ENCODE measurements at places on chromosomes 12 and 14.

- no peak for DNase-seq
Measured at GRCh38 chr12:115474539-115475353, 790.8 kb upstream of the TBX3 start.

- no peak for DNase-seq
Measured at GRCh38 chr12:106633451-106633823, 50.6 kb downstream of the RFX4 start.

- DNase-seq = no peak
Measured at GRCh38 chr12:52010152-52010622, 3.4 kb downstream of the TAMALIN start.

DNA sequence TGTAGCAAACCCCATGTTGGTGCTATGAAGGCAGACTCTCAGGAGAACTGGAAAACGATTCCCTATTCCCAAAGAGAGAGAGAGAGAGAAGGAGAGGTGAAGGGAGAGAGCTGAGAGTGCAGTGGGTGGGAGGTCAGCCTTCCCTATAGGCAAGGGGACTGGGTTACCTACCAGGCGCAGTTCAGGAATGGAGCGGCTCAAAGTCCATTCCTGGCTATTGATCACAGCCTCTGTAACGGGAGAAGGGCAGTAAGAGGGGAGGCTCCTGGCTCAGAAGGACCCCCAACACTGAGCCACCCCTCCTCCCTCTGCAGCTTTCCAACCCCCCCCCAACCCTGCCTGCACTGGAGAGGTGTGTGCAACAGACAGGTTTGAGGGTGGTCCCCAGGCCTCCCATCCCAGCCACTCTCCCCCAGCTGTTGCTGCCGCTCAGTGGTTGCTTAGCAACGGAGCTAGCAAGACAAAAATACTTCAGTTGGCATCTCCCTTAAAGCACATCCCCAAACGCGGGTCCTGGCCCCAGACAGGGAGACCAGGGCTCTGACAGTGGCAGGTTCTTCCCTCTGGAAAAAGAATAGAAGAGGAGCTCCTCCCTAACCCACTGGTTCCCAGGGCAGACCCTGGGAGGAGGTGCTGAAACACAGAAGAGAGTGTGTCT is 3.2 kb downstream of the AGAP2 start:
- no peak for DNase-seq

DNA sequence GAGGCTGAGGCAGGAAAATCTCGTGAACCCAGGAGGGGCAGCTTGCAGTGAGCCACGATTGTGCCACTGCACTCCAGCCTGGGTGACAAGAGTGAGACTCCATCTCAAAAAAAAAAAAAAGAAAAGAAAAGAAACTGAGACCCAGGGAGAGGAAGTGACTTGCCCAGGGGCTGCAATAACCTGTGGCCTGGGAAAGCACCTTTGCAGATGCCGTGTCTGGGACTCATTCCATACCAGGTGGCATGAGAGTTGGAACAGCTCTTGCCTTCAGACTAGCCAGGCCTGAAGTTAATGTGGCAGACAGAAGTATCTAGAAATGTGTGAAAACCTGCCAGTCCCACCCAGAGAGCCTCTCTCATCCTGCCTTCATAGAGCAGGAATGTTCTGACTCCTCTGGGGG is 65.4 kb downstream of the PHETA1 start:
- DNase-seq = no peak

DNA sequence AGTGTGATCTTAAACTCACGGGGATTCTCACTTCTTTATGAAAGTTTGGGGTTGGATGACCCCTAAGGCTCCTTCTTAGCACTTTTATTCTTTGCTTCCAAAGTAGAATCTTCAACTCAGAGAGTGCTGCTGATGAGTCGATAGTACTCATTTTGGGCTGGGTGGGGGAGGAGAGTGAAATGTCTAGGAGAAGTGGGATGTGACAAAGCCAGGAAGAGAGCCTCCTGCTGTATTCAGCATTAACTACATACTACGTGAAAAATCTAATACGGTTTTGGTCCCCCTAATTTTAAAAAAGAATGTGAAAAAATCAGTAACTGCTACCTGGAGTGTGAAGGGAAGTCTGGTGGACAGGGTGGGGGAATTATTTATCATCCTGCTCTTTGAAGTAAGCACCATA is 148.3 kb downstream of the SAMD4A start:
- DNase-seq = no peak

DNA sequence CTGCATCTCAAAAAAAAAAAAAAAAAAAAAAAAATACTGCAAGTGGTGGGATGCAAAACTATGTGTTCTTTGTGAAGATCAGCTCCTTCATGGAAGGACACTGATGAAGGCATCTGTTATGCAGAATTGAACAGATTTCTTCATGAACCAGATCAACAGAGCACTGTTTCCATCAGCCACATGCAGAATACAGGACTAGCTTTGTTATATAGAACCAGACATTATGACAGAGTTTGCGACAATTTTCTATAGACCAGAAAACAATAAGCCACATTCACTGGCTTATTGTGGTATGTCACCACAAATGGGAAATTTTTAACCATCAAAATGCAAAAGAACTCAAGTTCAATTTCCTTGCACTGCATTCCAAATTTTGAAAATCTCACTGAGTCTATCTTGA is 34.7 kb downstream of the CIT start:
- no peak for DNase-seq

GRCh38 chr14:65297744-65298143 is 114.8 kb upstream of the FUT8 start:
- DNase-seq = no peak

GRCh38 chr12:21559855-21560569 is 33.9 kb downstream of the SPX start:
- no peak for DNase-seq

DNA sequence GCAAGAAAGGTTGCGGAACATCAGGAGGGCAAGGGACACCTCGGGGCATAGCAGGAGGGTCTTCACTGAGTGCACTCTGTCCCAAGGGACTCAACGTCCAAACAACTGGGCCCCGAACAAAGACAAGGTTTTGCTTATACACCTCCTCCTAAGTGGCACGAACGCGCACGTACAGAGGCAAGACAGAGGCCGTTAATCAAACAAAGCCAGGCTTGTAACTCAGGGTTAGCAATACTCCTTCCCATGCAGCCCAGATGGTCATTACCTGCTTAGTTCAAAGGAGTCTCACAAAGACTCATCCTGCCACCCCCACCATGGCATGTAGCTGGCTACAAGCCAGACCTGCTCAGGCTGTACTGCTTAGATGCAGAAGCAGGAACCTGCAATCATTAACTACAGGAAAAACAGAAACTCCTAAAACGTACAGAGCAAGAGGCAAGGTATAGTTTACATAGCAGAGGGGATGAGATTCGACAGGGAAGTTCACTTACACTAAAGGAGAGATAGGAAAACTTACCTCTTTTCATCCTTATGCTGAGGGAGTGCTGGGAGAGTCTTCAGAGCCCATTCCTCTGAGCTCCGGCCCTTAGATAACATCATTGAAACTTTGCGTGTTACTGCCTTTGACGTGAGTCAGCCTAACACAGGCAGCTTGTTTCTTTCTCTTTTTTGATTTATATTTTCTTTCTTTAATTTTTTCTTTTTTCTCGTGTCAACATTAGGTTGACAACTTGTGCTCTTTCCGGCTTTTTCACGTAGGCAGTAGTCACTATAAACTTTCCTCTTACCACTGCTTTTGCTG is 1319.1 kb downstream of the TMEM121 start:
- DNase-seq = peak; percentile 35

GRCh38 chr12:68944296-68945076 is 11.5 kb upstream of the CPM start:
- DNase-seq = no peak

DNA sequence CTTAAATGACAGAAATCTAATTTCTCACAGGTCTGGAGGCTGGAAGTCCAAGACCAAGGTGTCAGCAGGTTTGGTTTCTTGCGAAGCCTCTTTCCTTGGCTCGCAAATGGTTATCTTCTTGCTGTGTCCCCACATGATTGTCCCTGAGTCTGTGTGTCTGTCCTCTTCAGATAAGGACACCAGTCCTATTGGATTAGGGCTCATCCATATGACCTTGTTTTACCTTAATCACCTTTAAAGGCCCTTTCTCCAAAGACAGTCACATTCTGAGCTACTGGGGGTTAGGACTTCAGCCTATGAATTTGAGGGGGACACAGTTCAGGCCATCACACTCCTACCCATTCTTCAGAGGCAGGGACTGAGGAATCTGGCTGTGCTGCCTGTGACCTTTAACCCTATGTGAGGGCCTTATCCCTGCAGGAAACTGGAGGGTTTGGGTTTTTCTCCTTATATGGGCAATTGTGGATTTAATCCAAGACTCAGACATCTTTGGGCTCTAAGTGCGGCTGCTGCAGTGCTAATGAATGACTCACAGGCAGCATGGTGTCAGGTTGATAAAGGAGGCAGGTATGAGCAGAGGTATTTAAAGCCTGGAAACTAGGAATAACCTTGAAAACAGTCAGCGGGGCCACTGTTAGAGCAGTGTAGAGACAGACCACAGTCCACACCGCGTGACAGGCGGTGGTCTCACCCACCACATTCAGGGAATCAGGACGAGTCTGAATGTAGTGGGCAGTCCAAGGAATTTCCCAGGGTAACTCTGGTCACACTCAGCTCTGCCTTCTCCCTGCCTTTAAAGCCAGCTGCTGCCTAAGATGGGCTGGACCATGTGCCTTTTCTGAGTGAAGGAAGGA is 10.2 kb downstream of the TPCN1 start:
- DNase-seq = no peak

Data from activated CD4-positive, alpha-beta T cell treated with anti-CD3 and anti-CD28 coated beads, Interleukin-2, amount 50 U/mL, for 1 hour (primary cell).